ENCODE measurements at places on chromosomes 7 and 10.

DNA sequence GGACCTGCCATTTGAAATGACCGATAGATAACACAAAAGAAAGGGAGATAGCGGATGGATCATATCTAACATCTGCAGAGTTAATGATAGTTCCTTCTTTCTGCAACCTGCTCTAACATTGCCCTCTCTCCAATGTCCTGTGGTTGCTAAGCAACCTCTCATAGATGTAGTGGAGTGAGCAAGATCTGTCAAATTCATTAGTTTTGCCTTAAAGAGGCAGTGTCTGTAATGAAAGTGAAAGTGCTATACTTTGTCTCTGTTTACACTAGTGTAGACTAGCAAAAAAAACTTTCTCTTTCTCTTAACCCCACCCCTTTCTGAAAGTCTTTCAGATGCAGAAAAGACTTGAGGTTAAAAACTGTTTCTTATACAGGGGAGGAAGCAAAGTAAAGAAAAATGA is 1196.9 kb downstream of the SORCS3 start:
- peak; percentile 34 for DNase-seq

- no peak for DNase-seq
Observed at GRCh38 chr10:69810675-69811397, 9.1 kb downstream of the COL13A1 start.

GRCh38 chr7:71558806-71559613 is 427.1 kb downstream of the GALNT17 start:
- DNase-seq: no peak

GRCh38 chr10:60894786-60895185 is 49.2 kb downstream of the RHOBTB1 start:
- DNase-seq: no peak

DNA sequence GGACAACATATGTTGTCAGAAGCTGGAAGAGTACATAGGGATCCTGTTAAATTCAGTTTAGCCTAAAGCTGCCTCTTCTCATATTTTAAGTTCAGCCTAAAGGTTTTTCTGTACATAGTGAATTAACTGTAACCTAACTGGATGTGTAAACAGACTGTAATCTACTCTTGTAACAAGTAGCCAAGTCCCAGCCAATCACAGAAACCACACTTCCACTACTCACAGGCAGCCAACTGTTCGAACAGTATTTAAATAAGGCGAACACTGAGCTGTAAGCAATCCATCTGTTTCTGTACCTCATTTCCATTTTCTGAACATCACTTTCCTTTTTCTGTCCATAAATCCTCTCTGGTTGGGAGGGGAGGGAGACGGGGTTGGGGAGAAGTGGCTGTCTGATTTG is 15.0 kb upstream of the STN1 start:
- DNase-seq: no peak

GRCh38 chr10:50437248-50437647 is 185.9 kb upstream of the ASAH2 start:
- DNase-seq: no peak

DNA sequence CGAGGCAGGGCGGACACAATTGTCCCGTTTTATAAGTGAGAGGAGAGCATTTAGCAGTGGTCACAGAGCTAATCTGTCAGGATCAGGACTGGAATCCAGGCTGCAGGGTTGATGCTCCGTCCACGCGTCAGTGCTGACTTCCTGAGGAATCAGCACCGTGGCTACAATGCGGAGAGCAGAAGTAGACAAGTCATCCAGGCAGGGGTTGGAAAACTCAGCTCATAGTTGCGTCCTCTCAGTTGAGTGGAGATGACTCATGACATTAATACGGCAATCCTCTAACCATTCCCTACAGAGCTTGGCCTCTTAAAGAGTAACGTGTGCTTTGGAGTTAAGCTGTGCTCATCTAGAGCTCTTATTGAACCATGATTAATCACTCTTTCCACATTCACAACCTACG is 17.1 kb upstream of the HTR5A start:
- no peak for DNase-seq

- DNase-seq: peak; percentile 81
Observed at GRCh38 chr10:94076325-94076841, 82.7 kb downstream of the PLCE1 start.

DNA sequence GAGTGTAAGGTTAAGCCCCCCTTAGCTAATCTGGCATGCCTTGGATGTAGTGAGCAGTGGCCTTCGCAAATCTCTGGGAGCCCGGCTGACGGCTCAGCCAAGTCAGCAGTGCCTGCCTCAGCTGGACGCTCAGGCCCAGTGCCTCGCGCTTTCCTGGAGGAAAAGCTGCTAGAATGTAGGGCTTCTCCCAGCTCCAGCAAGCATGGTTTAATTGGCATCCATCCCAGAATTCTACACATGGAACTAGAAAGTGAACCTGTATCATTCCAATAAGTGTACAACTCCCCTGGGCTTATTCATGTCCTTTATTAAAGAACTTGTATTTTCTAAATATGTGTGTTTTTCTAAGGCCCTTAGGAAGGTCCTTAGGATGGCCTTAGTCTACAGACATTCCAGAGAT is 287.8 kb upstream of the SHH start:
- no peak for DNase-seq

GRCh38 chr10:63237396-63237795 is 104.3 kb downstream of the NRBF2 start:
- DNase-seq: no peak

GRCh38 chr10:22899307-22899706 is 28.5 kb upstream of the ARMC3 start:
- no peak for DNase-seq

GRCh38 chr10:29921071-29921446 is 138.3 kb downstream of the JCAD start:
- no peak for DNase-seq

GRCh38 chr10:132347211-132347930 is 15.4 kb downstream of the LRRC27 start:
- DNase-seq: no peak

GRCh38 chr7:22325671-22326070 is 31.3 kb downstream of the RAPGEF5 start:
- no peak for DNase-seq

DNA sequence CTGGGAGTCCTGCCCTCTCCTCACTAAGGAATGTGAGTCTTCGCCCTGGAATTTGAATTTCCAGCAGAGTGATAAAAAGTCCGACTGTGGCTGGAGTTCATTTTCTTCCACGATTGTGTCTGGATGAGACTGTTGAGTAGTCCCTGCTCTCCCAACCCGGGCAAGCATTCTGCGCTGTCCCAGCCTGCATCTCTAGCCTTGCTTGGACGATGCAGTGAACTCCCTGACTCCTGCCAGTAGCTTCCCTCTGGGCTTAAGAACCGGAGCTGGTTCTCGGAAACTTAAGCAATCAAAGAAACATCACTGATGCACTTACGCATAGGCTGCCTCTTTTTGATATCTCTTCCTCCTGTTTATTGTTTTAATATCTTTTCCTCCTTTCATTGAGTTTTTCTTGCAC is 116.0 kb upstream of the FZD8 start:
- no peak for DNase-seq

GRCh38 chr7:65404020-65404419 is 30.4 kb downstream of the ZNF92 start:
- DNase-seq: no peak

- DNase-seq: no peak
Observed at GRCh38 chr10:105658696-105659095, 1017.6 kb downstream of the SORCS3 start.

GRCh38 chr10:128701837-128702236 is 575.6 kb upstream of the MKI67 start:
- no peak for DNase-seq

DNA sequence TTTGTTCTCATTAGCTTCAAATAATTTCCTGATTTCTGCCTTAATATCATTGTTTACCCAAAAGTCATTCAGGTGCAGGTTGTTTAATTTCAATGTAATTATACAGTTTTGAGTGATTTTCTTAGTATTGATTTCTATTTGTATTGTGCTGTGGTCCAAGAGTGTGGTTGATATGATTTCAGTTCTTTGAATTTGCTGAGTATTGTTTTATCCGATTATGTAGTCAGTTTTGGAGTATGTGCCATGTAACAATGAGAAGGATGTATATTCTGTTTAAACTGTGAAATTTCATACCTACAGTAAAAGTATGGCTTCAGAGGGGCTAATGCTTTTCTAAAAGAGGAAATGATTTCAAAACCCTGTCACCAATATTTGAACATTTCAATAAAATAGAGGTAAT is 17.4 kb upstream of the GRM8 start:
- no peak for DNase-seq

- no peak for DNase-seq
Observed at GRCh38 chr10:131016556-131016955, 295.0 kb downstream of the TCERG1L start.

DNA sequence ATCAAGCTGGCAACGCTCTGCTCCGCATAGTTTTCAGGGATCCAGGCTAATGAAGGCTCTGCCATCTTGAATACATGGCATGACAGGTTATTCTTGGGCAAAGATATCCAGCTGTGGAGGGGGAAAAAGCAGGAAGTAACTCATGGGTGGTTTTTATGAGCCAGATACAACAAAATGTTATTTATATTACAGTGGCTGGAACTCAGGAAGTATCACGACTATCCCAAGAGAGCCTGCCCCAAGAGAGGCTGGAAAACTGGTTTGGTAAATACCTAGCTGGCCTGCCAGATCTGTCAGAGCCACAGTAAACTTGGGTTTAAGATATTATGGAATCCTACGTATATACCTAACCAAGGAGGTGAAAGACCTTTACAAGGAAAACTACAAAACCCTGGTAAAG is 462.8 kb upstream of the ANKRD30A start:
- no peak for DNase-seq

- no peak for DNase-seq
Observed at GRCh38 chr7:87471473-87471872, 4.0 kb downstream of the ABCB4 start.

- no peak for DNase-seq
Observed at GRCh38 chr10:47055386-47056246, 144.4 kb downstream of the PTPN20 start.

- no peak for DNase-seq
Observed at GRCh38 chr10:110413903-110414547, 83.7 kb upstream of the DUSP5 start.

DNA sequence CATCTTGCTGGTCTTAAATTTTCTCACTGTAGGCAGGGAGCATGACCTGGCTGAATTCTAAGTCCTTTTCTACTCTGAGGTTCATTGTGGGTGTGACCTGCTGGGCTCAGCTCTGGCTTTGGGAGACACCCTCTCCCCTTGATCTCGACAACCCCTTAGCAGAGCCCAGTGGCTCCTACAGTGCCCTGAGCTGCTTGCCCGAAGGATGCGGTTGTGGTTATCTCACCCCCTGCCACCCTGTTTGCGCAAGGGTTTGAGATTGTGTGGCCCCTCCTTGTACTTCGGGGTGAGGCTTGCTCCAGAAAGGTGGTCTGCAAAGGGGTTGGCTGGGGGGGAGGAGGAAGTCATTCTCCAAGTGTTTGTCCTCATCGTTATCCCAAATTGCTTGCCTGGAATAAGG is 55.3 kb downstream of the TCF7L2 start:
- no peak for DNase-seq

DNA sequence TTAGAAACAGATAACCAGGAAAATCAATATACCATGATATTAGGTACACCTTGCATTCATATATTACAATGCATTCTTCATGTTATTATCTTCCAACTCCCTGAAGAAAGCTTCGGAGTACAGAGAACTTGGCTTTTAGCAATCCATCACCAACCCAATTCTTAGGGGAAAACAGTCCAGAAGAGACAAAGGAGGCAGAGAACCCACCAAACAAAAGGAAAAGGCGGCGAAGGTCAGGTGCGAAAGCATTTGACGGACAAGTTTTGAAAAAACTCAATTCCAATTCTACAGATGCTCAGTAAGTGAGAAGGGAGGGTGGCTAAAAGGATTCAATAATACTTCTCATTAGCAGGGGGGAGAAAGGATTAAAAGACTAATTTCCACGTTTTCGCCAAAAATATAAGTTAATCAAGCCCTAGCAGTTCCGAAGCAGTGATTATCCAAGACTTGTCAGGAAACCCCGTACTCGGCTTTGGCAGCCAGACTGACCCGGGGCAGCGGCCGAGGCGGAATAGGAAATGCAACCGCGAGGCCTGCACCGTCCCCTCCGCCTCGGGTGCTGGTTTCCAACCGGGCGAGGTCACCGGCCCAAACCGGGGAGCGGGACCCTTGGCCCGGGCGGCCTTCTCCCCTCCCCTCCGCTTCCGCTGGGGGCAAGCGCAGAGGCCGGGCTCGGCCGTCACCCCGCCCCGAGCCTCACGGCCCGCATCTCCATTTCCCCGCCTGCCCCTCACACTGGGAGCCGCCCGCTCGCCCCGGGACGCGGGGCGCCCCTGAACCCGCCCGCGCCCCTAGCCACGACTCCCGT is 747 bp downstream of the GDI2 start:
- peak; percentile 15 for DNase-seq

DNA sequence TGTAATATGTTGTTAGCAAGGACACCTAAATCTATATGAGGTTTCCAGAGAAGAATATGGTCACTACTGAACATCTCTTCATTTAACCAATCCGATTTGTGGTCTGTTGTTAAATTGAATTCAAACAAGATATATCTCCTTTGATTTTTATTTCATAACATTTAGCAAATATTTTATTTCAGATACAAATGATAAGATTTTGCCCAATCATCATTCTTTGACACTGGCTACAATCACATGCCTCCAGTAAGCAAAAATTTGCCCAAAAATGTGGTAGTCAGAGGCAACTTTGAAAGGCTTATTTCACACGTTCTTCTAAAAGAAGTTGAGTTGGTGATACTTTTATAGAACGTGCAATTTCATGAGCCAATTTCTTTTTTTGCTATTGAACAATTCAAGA is 44.7 kb upstream of the AGMO start:
- no peak for DNase-seq

DNA sequence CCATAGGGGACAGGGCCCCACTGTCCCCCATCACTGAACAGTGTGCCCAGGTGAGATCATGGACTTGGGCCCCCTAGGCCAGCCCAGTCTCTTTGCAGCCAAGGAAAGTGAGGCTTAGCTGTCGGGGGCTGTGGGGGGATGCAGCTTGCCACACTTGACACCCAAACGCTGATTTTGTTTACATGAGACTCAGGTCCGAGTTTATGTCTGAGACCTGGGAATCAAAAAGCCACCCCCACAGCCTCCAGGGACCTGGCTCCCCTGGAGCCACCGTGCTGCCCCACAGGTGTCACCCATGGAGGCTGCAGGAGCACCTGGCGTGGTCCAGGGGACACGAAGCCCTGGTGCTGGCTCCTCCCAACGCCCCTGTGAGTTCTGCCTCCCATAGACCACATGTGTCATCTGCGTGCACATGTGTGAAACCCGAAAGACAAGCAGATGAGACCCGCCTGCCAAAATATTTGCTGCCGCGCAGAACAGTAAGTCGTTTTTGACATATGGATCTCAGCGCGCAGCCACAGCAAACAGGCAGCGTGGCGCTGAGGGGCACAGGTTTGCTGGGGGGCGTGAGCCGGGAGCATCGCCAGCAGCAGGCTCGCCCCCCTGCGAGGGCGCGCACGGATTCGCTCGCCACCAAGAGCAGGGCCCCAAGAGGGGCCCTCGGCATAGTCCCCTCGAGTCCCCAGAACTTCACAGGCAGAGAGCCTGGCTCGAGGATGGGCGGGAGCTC is 112.3 kb downstream of the LHPP start:
- no peak for DNase-seq

DNA sequence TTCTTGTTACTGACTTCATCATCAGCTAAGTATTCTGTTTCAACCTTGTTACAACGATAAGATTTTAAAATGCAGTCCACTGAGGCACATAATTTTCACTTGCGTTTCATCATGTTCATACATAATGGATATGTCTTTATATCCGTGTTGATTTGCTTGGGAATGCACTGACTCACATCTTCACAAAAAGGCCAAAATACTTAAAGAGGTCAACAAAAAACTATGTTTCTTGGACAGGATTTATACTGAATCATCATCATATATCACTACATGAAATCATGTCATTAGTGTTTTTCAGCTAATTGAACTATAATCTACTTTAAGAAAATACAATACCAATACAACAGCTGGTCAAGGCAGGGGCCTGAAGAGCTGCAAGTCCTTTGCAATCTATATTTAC is 324.5 kb upstream of the KLF6 start:
- DNase-seq: peak; percentile 45

Measured in astrocyte of the spinal cord (primary cell).